ENCODE measurements at places on chromosomes 7 and 10.

GRCh38 chr7:73880755-73881328 is 19.9 kb downstream of the TMEM270 start:
- no peak for DNase-seq

DNA sequence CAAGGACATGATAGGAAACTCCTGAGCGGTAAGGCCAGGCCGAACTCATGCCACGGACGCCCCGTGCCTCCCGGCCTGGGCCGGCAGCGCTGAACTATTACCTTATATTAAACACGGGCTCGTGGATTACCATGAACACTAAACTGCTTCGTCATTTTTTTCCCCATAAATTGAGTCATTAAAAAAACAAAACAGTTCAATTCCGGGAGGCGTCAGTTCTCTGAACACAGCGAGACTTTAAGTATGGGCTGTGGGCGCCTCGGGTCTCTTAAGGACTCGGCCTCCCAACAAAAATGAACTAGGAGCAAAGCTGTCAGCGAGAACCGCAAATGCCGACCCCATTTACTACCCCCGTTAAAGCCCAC is 519 bp downstream of the PITRM1 start:
- DNase-seq, result peak; percentile 27

- DNase-seq, result no peak
These were observed 42.2 kb upstream of the BMPER start for GRCh38 chr7:33862946-33863814.

- DNase-seq, result no peak
These were observed 38.2 kb upstream of the CYP2C18 start for GRCh38 chr10:94645285-94645684.

- DNase-seq, result no peak
These were observed 3.5 kb downstream of the MDFIC start for GRCh38 chr7:114925434-114925833.

- DNase-seq, result no peak
These were observed 674 bp upstream of the FRA10AC1 start for GRCh38 chr10:93703066-93703465.

DNA sequence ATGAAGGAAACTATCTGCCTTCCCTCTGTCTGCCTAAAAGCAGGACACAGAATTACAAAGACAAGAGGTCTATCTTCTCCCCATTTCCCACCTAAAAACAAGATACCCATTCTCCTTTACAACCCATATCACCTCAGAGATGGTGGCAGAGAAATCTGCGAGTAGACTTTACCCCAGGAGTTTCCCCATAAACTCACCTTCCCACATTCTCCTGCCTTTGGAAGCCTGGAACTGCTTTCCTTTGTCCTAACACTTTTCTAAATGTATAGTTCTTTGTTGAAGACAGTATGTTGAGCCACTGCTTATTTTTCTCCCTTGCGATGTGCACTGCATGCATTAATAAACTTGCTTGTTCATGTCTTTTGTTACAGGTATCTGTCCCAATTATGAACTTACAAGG is 8.0 kb downstream of the SHTN1 start:
- DNase-seq, result no peak

DNA sequence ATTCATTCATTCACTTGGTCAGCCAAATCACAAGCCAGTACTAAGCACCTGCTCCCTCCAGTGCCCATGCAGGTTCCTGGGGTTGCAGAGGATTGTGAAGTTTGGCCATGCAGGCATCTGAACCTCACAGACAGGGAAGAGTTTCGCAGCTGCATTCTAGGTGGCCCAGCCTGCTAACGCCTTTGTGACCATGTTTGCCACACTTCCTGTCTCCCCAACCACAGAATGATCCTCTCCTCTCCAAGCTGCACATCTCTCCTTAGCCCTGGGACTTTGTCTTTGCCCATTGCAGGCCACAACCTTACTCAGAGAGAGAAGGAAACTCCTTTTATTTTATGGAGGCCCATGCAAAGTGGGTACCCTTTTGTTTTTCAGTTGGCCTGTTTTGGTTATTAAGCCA is 31.8 kb downstream of the EPDR1 start:
- no peak for DNase-seq

DNA sequence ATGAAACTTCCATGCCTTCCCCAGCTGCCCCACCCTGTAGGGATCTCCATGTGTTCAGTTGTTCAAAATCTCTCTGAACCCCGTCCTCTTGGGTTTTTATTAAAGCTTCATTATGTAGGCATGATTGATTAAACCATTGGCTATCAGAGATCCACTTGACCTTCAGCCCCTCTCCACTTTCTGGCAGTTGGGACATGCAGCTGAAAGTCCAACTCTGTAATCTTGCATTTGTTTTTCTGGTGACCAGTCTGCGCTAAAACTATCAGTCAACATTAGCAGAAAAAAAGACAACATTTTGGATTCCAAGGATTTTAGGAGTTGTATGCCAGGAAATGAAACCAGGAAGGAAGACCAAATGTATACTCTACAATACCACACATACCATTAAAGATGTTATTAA is 1115.1 kb downstream of the XPNPEP1 start:
- DNase-seq, result no peak

- DNase-seq, result no peak
These were observed 17.2 kb downstream of the VSTM2A start for GRCh38 chr7:54559401-54559800.

DNA sequence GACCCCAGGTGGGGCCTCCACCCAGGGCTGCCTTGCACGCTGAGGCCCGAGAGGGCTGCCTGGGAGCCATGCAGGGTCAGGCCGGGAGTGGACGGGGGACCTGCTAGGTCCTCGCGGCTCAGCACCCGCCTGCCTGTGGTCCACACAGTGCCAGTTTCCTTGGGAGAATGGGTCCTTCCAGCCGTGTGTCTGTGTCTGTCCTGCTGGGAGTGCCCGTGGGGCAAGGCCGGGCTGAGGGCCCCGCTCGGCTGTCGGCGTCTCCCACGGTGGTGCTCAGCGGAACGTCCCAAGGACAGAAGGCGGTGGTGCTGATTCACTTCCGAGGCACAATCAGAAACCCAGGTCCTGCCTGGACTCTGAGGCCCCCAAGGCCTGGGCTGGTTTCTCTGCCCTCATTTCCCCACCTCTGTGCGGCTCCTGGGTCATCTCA is 23.2 kb upstream of the GTPBP4 start:
- DNase-seq, result no peak

DNA sequence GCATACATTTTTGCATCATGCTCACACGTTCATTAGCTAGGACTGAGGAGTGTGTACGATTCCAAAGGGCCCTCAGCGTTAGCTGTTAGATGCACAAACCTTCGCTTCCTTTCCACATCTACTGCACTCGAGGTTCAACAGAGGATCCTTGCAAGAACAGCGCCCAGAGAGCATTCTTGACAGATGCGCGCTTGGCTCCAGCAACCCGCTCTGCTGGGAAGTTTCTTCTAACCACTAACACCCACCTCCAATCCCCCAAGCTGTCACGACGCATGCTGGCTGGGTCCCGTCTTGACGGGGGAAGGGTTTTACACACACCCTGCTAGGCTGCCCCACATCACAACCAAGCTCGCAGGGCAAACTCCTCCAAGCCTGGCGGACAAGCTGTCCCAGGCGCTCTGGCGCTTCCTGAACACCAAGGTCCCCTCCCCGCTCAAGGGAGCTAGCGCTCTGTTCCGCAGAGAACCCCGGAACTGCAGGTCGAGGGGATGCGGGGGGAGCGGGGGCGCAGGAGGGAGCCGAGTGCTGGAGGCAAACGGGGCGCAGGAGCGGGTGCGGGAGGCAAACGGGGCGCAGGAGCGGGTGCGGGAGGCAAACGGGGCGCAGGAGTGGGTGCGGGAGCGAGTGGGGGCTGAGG is 653 bp upstream of the ADRB1 start:
- DNase-seq, result no peak

GRCh38 chr10:4526311-4526731 is 299.7 kb upstream of the AKR1E2 start:
- DNase-seq, result no peak

- no peak for DNase-seq
These were observed 63.9 kb upstream of the CACNA2D1 start for GRCh38 chr7:82507365-82507975.

- DNase-seq, result no peak
These were observed 52.2 kb downstream of the CPEB3 start for GRCh38 chr10:92238586-92239098.

- DNase-seq, result no peak
These were observed 2.3 kb downstream of the INPP5A start for GRCh38 chr10:132539894-132540293.

DNA sequence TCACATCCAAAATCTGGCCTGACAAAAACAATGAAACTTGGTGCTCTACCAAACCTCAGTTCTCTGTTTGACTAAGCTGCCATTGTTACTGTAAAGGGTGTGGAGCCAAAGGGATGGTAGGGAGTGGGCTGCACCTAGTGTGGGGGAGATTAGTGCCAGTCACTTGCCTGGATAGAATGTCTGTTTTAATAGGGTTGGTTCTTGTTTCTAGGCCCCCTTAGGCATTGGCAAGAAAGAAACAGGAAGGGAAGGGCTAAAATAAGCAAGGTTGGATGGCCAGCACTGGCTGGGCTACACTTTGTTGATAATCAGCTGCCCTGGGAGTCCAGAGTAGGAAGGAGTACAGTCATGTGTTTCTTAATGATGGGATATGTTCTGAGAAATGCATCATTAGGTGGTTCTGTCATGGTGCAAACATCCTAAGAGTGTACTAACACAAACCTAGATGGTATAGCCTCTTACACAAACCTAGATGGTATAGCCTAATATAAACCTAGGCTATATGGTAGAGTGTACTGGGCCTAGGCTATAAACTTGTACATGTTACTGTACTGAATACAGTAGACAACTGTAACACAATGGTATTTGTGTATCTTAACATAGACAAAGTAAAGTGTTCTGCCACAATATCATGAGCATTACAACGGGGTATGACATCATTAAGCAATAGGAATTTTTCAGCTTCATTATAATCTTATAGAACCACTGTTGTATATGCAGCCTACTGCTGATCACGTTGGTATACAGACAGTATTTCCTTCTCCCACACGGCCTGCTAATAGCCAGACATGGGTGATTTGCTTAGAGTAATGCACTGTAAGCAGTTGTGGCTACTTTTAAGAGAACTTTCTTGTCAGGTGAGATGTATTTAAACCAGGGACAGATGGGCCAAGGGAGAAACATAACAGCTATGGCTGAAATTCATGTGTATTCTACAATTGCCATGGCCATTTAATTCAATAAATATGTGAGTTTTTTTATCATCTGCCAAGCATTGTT is 15.4 kb downstream of the BBIP1 start:
- DNase-seq, result no peak

- no peak for DNase-seq
These were observed 34.6 kb downstream of the AGK start for GRCh38 chr7:141585592-141586510.

DNA sequence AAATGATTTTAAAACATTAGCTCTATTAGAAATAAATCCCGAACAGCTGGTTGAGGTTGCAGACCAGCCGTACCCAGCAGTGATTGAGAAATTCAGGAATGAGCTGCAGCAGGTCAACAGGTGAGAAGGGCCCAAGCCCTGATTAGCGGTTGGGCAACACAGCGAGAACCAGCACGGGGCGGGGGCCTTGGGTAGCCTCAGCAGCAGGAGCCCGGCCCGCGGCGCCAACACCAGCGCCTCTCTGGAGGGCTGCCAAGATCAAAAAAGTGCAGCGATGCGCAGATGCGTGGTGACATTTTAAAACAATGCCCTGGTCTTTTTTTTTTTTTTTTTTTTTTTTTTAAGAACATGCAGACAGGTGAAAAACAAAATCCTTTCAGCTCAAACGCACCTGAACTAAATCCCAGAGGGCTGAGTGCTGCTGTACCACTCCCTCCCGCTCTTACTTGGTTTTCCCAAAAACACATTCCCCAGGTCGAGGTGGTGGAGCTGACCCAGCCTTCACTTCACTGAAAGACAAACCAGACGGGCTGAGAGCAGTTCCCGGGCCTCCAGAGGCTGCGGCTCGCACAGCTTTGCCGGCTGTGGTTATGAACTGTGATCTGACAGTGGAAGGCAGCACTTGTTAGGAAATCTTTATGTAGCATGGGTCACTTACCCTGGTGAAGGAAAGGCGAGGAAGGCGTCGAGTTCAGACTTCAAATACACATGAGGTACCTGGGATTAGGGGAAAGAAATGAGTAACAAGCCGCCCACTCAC is 579.4 kb downstream of the SDK1 start:
- no peak for DNase-seq

GRCh38 chr10:30353851-30354250 is 4.8 kb upstream of the MTPAP start:
- no peak for DNase-seq

GRCh38 chr10:37803269-37803668 is 54.1 kb downstream of the ZNF248 start:
- DNase-seq, result no peak

- no peak for DNase-seq
These were observed 31.6 kb downstream of the TLX1 start for GRCh38 chr10:101162677-101163076.

DNA sequence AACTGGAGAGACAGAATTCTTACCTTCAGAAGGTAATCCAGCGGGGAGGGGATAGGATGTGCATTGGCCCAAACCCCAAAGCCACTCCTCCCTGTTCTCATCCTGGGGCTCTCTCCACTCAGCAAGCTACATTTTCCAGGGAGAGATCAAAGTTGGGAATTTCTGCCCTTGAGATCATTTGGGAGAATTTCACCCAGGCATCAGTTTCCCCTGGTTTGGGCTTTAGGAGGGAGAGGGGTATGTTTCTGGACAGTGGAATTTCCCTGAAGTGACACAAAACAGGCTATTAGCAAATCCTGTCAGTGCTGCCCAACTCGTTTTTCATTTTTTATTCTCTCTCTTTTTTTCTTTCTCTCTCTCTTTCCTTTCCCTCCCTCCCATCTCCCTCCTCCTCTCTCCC is 35.7 kb downstream of the CYP17A1 start:
- no peak for DNase-seq

DNA sequence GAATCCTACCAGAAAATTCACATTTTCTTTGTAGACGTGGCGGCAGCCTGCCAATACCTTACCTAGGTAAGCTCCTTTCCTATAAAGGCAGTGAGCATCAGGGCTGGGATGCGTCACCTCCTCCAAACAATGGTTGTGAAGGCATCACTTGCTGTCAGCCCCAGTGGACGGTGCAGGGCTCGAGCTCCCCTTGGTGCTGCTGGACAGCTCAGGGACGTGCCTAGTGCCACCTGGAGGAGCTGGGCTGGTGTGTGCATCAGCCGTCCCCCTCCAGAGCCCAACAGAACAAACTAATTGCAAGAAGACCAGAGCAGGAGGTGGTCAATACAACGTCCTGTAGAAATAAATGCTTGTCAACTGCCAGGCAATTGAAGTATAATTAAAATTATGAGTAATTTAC is 517.5 kb upstream of the FOXK1 start:
- DNase-seq, result no peak
